ENCODE measurements at places on chromosomes 2 and 18. TPM values are rescaled to one million over a fixed set of nuclear protein-coding genes. Genes with fewer than 3 reads are reported as not detected.

DNA sequence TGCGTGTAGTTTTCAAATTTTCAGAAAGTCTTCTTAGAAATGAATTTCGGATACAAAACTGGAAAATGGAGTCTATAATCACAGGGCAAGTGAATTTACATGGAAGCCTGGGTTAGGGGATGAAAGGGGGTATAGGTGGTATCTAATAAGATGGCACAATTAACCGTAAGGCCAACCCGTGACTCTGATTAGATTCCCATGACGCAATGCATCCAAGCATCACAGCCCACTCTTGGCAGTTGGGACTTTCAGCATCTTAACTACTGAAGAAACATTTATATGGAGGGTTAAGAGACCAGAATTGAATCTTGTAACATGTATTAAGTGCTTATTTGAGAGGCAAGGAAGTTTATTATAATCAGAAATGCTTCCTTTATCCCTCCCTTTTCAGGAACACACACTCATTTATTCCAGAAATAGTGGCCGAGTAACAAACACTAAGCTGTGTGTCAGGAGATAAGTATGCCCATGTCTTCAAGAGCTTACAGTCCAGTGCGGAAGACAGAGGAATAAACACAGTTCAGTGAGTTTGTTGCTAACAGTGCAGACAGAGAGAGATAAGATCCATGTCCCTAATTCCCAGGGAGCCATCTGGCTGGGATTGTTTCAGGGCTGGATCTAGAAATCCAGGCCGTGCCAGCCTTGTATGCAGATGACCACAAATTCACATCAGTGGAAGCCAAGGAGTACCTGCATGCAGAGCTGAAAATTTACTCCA is 151.2 kb downstream of the ANTXR1 start:
- no peak for DNase-seq

DNA sequence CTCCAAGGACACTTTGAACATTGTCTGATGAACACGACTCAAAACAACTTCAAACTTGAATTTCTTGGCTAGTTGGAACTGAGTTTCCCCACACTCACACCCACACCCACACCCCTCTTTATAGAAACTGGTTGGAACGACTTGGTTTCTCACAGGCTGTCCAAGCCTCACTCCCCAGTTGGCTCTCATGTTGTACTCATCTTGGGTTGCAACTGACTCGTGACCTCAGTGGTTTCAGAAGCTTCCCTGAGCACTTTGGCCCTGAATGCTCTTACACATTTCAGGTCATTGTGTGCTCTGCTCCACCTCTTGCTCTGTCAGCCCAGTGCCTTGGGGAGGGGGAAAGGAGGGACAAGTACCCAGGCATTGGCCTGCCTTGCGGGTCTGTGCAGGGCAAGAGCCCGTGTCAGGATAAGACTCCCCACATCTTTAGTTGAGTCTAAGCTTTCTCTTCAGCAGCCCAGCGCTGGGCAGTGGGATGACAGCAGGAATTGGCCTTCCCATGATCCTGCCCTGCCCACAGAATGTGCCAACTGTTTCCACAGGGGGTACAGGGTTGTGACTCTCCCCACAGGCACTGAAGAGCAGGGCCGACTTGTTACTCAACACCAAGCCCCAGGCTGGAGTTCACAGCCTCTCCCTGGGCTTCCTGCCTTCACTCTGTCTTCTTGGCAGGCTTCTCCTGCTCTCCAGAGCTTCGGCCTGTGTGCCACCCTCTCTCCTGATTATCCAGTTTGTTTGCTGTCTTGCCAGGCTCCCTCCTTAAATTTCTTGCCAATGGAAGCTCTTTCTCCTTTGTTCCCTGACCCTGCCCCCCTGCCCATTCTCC is 104.6 kb downstream of the RTN4 start:
- no peak for DNase-seq

GRCh38 chr2:224546926-224547325 is 38.2 kb downstream of the CUL3 start:
- DNase-seq = no peak

DNA sequence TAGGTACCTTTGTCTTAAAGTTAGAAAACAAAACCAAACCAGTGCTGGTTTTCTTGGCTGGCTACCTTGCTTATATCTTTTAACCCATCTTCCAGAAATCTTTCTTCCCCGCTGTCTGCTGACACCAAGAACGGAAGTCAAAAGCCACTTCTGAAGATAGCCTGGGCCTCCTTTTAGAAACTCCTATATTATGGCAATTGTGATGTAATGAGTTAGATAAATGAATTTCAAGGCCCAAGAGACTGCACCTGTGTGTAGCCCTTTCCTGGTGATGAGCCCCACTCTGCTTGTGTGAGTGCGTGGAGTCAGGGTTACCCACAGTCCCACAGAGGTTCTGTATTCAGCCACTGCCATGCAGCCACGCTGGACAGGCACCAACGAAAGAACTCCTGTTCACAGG is 60.7 kb downstream of the ARMC9 start:
- no peak for DNase-seq

GRCh38 chr2:184611361-184612085 is 13.2 kb downstream of the ZNF804A start:
- DNase-seq = no peak

DNA sequence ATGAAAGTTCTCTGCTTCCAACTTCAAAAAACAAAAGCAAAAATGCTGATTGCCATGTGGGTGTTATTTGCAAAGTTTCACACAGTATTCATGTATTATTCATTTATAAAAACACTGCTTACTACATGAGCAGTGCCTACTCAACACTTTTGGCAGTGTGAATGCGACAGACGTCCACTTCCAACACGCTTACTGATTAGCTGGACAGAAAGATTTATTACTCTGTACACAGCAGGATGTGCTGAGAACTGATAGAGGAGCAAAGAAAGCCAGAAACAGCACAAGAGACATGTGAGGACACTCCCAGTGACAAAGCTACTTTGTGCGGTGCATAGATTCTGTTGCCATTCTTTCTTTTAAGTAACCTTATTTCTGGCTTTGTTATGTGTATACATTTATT is 258.8 kb downstream of the DLGAP1 start:
- DNase-seq = no peak

GRCh38 chr18:79384834-79385233 is 10.9 kb upstream of the NFATC1 start:
- no peak for DNase-seq

DNA sequence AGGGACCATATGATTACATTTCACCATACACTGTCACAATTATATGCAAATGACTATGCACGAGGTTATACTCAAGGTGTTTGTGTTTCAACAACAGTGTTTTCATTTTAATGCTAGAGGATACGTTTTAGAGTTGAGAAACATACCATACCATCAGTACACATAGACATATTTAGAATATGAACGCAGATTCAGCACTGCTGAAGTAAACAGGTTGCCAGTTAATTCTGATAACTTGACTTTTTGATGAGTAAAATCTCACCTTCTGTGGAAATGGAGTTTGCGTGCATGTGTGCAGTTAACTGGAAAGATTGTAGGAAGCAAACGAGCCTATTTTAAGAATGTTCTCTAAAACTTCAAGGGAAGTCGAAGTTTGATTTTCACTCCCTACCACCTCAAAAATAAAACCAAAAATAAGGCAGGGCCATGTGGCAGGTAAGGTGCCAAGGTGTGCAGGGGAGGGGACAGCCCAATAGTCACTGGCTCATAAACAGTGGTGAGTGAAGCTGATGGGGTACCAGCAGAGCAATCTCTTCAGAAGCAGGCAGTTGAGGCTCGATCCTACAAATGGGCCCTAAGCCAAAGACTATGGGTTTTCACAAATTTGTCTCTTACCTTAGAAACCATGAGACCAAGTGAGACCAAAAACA is 213.1 kb downstream of the IKZF2 start:
- DNase-seq = no peak

Gene PLGLB1
- 11.3 TPM for total RNA-seq

DNA sequence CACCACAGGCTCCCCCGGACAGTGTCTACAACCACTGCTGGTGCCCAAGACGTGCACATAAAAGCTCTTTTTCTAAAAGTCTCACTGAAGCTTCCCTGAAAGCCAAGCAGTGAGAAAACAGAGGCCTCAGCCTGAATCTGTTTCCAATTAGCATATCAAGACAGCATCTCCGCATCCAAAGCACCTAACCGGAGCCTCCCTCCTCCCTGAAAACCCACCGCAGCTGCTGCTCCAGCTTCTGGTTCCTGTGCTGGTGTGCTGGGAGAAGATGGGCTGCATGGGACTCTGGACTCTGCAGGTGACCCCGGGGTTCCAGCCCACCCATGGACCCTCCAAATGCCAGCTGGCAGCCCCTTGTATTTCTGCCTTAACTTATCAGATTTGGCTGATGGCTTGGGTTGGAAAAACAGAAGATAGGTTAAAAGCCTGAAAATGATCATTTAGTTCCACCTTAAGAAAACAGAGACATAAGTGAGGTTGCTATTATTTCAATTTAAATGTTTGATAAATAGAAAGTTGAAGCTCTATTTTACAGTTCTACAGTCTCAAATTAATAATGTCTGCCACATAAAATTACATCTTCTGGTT is 103.3 kb downstream of the TMEM18 start:
- no peak for DNase-seq

Gene KCNF1
- not detected for total RNA-seq

DNA sequence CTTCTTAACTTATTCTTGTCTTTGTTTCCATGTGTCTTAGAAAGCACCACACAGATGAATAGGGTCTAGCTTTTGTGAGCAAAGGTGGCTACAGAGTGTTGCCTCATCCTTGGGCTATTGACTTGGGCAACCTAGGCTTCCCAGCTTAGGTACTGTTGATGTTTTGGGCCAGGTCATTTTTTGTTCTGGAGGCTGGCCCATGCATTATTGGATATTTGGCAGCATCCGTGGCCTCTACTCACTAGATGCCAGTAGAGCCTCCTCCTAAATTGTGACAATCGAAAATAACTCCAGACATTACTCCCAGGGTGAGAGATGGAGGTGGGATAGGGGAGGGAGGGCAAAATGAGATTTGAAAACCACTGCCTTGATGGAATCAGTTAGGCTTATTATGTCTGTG is 127.3 kb upstream of the EPC2 start:
- DNase-seq = no peak

Gene CGREF1
- 1.1 TPM for total RNA-seq

All from transverse colon (tissue), 4 donors.